ENCODE measurements at places on chromosomes 16 and 17. TPM values are rescaled to one million over a fixed set of nuclear protein-coding genes. Genes with fewer than 3 reads are reported as not detected.

Gene HEATR9
- 0.05 TPM for total RNA-seq

Gene FOXC2
- total RNA-seq: 0.09 TPM

DNA sequence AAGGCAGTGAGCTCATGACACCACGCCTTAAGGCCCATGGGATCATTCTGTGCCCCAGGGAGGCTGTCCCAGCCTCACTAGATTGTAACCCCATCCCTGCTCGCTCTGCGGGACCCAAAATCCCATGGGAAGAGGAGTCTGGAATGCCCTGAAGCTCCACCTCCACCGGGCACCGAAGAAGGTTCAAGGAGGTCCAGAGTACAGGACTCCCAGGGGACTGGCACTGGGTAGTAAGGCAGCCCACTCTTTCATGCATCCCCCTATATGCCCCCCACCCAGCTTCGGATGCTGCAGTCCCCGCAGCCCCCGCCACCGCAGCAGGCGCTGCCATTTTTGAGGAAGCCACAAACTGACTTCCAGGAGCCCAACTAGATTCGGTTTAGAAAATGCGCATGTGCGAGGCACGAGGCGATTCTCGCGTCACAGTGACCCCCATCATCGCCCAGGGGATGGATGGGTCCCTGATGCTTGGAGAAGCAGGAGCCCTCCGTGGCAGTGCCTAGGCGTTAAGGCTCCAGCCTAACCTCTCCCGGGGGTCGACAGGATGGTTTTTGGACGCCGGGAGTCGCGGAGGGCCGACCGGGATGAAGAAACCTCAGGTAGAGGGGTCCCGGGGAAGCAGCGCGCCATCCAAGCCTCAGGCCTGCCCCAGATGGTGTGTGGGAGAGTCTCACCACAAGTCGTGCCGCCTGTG is 1681.0 kb downstream of the TP53TG3F start:
- no peaks in the 10 kb centered on the region for H3K4me1 ChIP-seq
- H3K4me3 ChIP-seq: no peak overlapping the region
- H3K27ac ChIP-seq: no peak overlapping the region
- H3K27me3 ChIP-seq: no peaks in the 10 kb centered on the region
- H3K36me3 ChIP-seq: no peaks in the 10 kb centered on the region
- no peak for DNase-seq

Gene MYH13
- under 0.01 TPM for total RNA-seq

Gene TP53TG3D
- total RNA-seq: not detected

DNA sequence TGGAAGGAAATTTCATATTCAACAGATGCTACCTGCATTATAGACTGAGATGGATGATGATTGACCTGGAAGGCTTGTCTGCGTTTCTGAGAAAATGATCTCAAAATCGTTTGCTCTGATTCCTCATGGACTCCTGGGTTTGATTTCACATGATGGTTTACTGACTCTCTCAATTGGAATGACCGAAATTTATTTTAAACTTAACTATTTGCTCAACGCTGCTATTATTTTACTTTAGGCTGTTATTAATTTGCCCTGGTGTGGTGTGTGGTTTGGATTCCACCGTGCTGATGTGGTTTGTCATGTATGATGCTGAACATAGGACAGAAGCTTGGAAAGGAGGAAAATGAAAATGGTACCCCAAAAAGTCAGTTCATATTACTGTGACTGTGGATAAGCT is 37.3 kb upstream of the ELAC2 start:
- H3K4me1 ChIP-seq: no peaks in the 10 kb centered on the region
- H3K27me3 ChIP-seq: no peaks in the 10 kb centered on the region
- H3K27ac ChIP-seq: no peak overlapping the region
- no peaks in the 10 kb centered on the region for H3K36me3 ChIP-seq

- no peak overlapping the region for H3K27ac ChIP-seq
- no peak for DNase-seq
- H3K4me1 ChIP-seq: peaks cover 62% of the 10 kb centered on the region
- no peaks in the 10 kb centered on the region for H3K27me3 ChIP-seq
- H3K4me3 ChIP-seq: no peak overlapping the region
These were observed 40.5 kb downstream of the PSME3IP1 start for GRCh38 chr16:57145046-57146021.

DNA sequence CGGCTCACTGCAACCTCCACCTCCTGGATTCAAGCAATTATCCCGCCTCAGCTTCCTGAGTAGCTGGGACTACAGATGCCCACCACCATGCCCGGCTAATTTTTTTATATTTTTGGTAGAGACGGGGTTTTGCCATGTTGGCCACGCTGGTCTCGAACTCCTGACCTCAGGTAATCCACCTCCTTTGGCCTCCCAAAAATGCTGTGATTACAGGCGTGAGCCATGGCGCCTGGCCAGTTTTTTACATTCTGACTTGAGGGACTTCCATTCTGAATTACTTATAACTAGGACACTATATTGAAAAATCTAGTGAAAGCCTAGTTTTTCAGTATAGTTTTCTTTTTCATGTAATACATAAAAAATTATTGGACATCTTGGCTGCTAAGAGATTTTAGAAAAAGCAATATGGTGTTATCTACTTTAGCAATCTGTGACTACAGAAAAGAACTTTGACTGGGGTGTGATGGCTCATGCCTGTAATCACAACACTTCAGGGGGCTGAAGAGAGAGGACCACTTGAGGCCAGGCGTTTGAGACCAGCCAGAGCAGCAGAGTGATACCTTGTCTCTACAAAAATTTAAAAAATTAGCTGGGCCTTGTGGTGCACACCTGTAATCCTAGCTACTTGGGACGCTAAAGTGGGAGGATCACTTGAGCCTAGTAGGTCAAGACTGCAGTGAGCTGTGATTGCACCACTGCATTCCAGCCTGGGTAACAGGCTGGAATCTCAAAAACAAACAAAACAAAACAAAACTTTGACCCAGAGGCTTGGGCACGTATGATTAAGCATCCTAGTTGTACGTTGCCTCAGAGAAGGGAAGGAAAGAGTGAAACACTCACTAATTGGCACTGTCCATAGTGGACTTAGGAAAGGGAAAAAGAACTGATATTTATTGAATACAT is 26.8 kb upstream of the GOSR1 start:
- no peak for DNase-seq
- H3K4me3 ChIP-seq: no peak overlapping the region
- H3K4me1 ChIP-seq: no peaks in the 10 kb centered on the region
- H3K27ac ChIP-seq: no peak overlapping the region

Measured in thymus (tissue), 14 donors.